ENCODE measurements at places on chromosomes 13 and 19. TPM values are rescaled to one million over a fixed set of nuclear protein-coding genes. Genes with fewer than 3 reads are reported as not detected.

DNA sequence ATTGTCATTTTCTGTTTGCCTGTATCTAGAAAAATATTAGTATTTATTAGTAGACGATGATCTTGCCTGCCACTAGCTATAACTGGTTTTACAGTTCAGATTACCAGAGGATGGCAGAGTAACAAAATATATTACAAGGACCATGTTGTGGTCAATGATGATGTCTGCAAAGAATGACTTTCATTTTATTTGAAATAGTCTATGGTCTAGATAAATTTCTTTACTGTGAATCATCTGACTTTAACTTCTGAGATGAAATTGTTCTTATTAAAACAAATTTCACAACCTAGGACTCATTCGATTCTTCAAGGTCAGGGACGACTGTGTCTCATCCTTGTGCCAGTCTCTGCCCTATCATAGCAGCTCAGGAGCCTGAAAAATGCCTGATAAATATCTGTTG lies 637.8 kb upstream of the KLF12 start:
- H3K4me3 ChIP-seq, result no peak overlapping the region
- no peaks in the 10 kb centered on the region for H3K27me3 ChIP-seq
- H3K4me1 ChIP-seq, result peaks cover 38% of the 10 kb centered on the region
- H3K36me3 ChIP-seq, result no peaks in the 10 kb centered on the region
- DNase-seq, result peak; percentile 69
- H3K27ac ChIP-seq, result peak overlapping the region; percentile 82

- no peaks in the 10 kb centered on the region for H3K4me1 ChIP-seq
- no peak overlapping the region for H3K4me3 ChIP-seq
- no peak overlapping the region for H3K27ac ChIP-seq
- H3K27me3 ChIP-seq, result no peaks in the 10 kb centered on the region
- DNase-seq, result no peak
- H3K36me3 ChIP-seq, result no peaks in the 10 kb centered on the region
These were observed 1672.6 kb upstream of the PCDH20 start for GRCh38 chr13:63088226-63088625.

The SEMA6B gene
- total RNA-seq, result 0.20 TPM

- no peak for DNase-seq
- H3K4me3 ChIP-seq, result no peak overlapping the region
- no peaks in the 10 kb centered on the region for H3K27me3 ChIP-seq
- no peak overlapping the region for H3K27ac ChIP-seq
These were observed 4.2 kb downstream of the PTGIR start for GRCh38 chr19:46620716-46621115.

DNA sequence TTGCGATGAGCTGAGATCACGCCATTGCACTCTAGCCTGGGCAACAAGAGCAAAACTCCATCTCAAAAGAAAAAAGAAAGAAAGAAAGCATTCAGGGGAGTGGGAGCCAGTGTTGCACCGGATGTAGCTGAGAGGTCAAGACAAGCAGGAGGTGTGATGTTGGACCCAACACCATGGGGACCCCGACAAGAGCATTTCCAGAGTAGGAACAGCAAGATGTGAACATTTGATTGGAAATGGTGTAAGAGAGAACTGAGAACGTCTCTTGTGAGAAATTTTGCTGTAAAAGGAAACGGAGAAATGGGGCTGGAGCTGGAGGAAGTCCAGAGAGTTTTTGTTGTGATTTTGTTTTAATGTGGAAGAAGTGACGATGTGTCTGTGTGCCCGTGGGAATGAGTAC lies 15.8 kb upstream of the DPF1 start:
- H3K27ac ChIP-seq, result peak overlapping the region; percentile 21
- no peaks in the 10 kb centered on the region for H3K27me3 ChIP-seq
- DNase-seq, result no peak
- H3K4me3 ChIP-seq, result no peak overlapping the region

The MYH14 gene
- not detected for total RNA-seq

DNA sequence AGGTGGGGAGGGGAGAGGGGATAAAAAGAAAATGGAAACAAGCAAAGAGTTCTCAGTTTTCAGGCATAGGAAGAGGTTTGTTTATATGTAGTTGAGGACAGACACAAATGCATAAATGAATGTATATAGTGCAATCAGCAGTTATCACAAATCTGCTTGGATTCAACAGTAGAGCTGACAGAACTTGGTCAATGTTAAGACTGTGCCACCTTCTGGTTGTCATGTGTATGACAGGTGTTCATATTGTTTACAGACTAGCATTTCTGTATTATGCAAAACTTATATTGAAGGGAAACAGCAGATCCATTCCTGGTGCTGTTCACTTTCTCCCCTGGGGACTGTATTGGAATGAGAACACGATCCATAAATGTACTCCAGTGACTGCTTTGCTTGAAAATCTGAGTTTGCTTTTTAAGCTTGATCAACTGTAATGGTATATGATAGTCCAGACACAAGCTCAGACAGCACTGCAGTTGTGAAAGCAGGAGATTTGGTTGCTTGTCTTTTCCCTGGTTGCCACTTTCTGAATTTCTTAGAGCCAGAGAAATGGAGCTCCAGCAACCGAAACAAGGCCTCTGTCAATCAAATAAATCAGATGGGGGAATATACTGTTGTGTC lies 319.5 kb upstream of the OBI1 start:
- peak; percentile 73 for DNase-seq
- no peaks in the 10 kb centered on the region for H3K4me1 ChIP-seq
- H3K36me3 ChIP-seq, result no peaks in the 10 kb centered on the region

The CGB7 gene
- 2.5 TPM for total RNA-seq

- H3K27ac ChIP-seq, result no peak overlapping the region
- H3K36me3 ChIP-seq, result no peaks in the 10 kb centered on the region
- no peak overlapping the region for H3K4me3 ChIP-seq
- no peaks in the 10 kb centered on the region for H3K4me1 ChIP-seq
- DNase-seq, result no peak
These were observed 2.7 kb upstream of the ZIC2 start for GRCh38 chr13:99978799-99979452.

GRCh38 chr13:100707818-100708740 lies 33.5 kb upstream of the TMTC4 start:
- peak; percentile 83 for DNase-seq
- H3K4me1 ChIP-seq, result no peaks in the 10 kb centered on the region
- H3K27ac ChIP-seq, result no peak overlapping the region
- no peak overlapping the region for H3K4me3 ChIP-seq
- no peaks in the 10 kb centered on the region for H3K36me3 ChIP-seq
- no peaks in the 10 kb centered on the region for H3K27me3 ChIP-seq

- no peaks in the 10 kb centered on the region for H3K27me3 ChIP-seq
- no peak overlapping the region for H3K4me3 ChIP-seq
- DNase-seq, result no peak
- H3K27ac ChIP-seq, result no peak overlapping the region
These were observed 8.6 kb downstream of the PPP5C start for GRCh38 chr19:46355234-46356148.

DNA sequence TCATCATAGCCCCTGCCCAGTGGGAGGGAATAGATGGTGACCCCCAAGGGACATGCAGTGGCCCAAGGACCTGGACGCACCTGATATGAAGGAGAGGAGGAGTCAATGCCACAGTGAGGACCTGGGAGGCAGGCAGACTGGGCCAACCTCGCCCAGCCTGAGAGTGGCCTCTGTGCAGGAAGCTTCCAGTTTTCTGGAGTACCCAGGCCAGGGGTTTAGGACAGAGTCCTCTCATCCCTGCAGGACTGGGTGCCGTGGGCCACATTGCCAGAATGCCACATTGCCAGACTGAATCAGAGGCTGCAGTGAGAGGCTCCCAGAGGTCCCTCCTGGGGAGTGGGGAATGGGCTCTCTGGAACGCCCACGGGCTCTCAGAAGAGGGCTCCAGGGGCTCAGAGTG lies 82.9 kb upstream of the VSTM2B start:
- no peaks in the 10 kb centered on the region for H3K36me3 ChIP-seq
- no peak overlapping the region for H3K27ac ChIP-seq
- no peaks in the 10 kb centered on the region for H3K27me3 ChIP-seq
- no peak overlapping the region for H3K4me3 ChIP-seq
- H3K4me1 ChIP-seq, result no peaks in the 10 kb centered on the region

DNA sequence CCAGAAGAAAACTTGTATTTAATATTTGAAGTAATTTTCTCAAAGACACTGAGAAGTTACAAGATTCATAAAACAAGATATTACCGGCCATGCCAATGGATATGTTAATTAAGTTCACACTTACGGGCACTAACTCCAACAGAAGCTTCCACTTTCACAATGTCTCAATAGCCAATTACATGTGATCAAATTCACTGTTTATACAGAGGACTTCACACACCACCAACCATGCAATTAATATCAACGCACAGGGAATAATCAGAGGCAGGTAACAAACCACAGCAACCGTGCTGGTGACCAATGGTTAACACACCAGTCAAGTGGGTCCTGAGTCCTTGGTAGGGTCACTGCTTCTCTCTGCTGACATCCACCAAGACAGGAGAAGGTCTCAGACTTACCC lies 5.9 kb upstream of the ACOD1 start:
- no peak overlapping the region for H3K4me3 ChIP-seq
- DNase-seq, result no peak
- H3K4me1 ChIP-seq, result peaks cover 38% of the 10 kb centered on the region

GRCh38 chr13:101242720-101243119 lies 173.6 kb downstream of the NALCN start:
- no peak overlapping the region for H3K27ac ChIP-seq
- DNase-seq, result peak; percentile 37
- H3K4me1 ChIP-seq, result peaks cover 10% of the 10 kb centered on the region
- H3K27me3 ChIP-seq, result no peaks in the 10 kb centered on the region
- no peaks in the 10 kb centered on the region for H3K36me3 ChIP-seq

GRCh38 chr19:8973501-8974091 lies 36.6 kb downstream of the MUC16 start:
- H3K36me3 ChIP-seq, result no peaks in the 10 kb centered on the region
- H3K4me3 ChIP-seq, result no peak overlapping the region
- H3K4me1 ChIP-seq, result no peaks in the 10 kb centered on the region
- no peaks in the 10 kb centered on the region for H3K27me3 ChIP-seq
- no peak overlapping the region for H3K27ac ChIP-seq

DNA sequence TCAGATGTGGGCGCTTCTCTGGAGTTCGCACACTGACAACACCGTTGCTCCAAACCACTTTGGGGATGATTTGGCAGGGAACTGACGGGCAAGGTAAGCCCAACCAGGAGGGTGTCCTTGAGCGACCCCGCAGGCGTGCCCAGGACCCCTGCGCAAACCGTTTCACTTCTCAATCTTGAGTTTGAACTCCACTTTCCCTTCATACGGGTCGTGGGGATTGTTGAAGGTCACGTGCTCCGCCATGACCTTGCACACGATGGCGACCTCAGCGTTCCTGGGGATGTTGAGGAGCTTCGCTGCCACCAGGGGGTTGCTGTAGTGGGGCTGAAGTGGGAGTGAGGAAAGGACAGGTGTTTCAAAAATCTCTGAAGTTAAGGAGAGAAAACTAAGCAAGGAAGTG lies 8.8 kb downstream of the ATP4B start:
- H3K27ac ChIP-seq, result no peak overlapping the region
- peaks cover 8% of the 10 kb centered on the region for H3K4me1 ChIP-seq
- peaks cover 6% of the 10 kb centered on the region for H3K36me3 ChIP-seq
- DNase-seq, result no peak
- no peaks in the 10 kb centered on the region for H3K27me3 ChIP-seq

DNA sequence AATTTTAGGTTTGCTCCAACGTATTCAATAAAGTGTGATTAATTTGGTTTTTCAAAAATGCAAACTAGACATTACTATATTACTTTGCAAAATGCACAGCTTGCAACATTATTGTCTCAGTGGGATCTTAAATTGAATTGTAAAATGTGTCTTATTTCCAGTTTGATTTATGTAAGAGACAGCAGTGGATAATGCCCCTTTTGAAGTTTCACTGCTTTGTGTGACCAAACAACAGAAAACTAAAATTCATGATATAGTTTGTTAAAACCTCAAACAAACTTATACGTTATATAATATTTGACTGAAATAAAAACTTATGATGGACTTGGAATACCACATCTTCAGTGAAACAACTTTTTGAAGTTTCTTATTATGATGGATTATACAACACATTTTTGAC lies 279.8 kb downstream of the DACH1 start:
- H3K4me3 ChIP-seq, result no peak overlapping the region
- H3K27ac ChIP-seq, result no peak overlapping the region
- no peaks in the 10 kb centered on the region for H3K4me1 ChIP-seq
- no peak for DNase-seq
- H3K27me3 ChIP-seq, result peaks cover 84% of the 10 kb centered on the region
- no peaks in the 10 kb centered on the region for H3K36me3 ChIP-seq

DNA sequence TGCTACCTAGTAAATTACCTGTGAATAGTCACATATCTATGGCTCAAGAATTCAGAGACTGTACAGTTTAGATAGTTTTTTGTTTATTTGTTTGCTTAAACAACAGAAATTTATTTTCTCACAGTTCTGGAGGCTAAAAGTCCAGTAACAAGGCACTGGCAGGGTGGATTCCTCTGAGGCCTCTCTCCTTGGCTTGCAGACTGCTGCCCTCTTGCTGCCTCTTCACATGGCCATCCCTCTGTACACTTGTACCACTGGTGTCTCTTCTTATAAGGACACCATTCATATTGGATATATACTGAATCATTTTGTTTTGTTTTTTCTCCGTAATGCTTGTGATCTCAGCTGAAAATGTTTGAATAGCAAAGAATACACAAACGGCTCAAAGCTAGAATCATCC lies 56.4 kb upstream of the MIR17HG start:
- no peak overlapping the region for H3K27ac ChIP-seq
- DNase-seq, result no peak
- no peaks in the 10 kb centered on the region for H3K36me3 ChIP-seq
- peaks cover 79% of the 10 kb centered on the region for H3K27me3 ChIP-seq
- no peaks in the 10 kb centered on the region for H3K4me1 ChIP-seq
- H3K4me3 ChIP-seq, result no peak overlapping the region
